ENCODE measurements at places on chromosomes 16 and 17. TPM values are rescaled to one million over a fixed set of nuclear protein-coding genes. Genes with fewer than 3 reads are reported as not detected.

CUEDC1 gene
- 38.3 TPM for total RNA-seq

KRTAP2-2 gene
- total RNA-seq: not detected

DNA sequence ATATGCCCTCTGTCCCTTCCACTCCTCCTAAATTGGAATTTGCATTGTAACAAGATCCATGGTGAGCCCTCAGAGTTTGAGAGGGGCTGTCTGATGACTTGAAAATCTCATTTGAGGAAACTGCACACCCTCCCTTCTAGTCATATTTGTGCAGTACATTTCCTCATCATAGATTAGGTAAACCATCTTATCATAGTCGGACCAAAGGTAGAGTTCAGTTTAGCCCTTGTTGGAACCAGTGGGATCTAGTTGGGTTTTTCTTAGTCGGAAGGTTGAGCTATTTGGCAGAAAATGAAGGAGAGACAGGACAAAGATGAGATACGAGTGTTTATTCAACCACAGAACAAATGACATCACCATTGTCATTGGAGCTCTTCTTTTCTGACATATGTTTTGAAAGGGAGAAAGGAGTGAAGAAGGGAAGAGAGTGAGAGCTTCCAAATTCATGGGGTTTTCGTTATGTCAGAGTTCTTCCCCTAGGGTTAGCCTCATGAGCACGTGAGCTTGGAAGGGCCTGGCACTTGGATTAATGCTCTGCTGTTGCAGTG is 15.8 kb upstream of the KRT20 start:
- H3K36me3 ChIP-seq: no peaks in the 10 kb centered on the region
- no peaks in the 10 kb centered on the region for H3K4me1 ChIP-seq
- no peak overlapping the region for H3K27ac ChIP-seq
- no peak overlapping the region for H3K4me3 ChIP-seq
- H3K27me3 ChIP-seq: peaks cover 4% of the 10 kb centered on the region

DNA sequence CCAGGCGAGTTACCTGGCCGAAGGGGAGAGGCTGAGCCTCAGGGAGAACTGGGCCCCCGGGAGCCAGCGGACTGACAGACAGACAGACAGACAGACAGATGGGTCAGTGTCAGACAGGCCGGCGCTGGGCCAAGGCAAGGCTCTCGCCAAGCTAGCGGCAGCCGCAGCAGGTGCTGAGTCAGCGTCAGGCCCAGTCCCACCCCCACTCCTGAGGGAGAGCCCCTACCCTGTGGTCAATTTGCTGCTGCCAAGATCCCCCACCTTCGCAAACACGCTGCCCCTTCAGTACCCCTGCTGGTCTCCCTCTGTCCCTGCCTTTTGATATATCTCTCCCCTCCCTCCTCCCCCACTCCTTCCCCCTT is 1.5 kb downstream of the FGF11 start:
- no peak overlapping the region for H3K4me3 ChIP-seq
- peaks cover 25% of the 10 kb centered on the region for H3K4me1 ChIP-seq
- DNase-seq: peak; percentile 41
- no peak overlapping the region for H3K27ac ChIP-seq
- H3K27me3 ChIP-seq: peaks cover 12% of the 10 kb centered on the region
- H3K36me3 ChIP-seq: no peaks in the 10 kb centered on the region

DNA sequence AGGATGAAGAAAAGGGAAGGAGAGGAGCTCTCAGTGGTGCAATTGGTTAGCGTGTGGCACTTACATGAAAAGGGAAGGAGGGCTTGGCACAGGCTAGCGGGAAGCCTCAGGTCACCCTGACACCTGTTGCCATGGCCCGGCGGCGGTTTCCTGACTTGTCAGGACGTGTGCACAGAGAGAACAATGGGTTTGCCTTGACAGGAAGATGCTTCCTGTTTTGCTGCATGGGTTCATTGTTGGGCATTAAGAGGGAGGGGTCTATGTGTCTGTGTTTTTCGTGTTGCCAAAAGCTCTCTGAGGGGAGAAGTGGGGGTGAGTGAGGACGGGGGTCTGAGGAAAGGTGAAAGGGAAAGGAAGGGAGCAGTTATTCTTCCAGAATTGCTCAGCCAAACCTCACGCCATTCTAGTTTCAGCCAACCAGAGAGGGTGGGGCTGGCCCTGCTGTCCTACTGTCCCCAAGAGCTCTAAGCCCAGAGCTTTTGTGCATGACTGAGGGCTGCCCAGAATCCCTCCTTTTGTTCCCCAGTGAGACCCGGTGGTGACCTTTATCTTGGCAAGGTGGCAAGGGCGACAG is 17.1 kb upstream of the CCR7 start:
- H3K27ac ChIP-seq: peak overlapping the region; percentile 59
- H3K4me1 ChIP-seq: peaks cover 20% of the 10 kb centered on the region

GRCh38 chr16:11347831-11348230 is 2.6 kb downstream of the RMI2 start:
- DNase-seq: no peak
- no peaks in the 10 kb centered on the region for H3K27me3 ChIP-seq
- no peak overlapping the region for H3K27ac ChIP-seq
- H3K4me1 ChIP-seq: peaks cover 8% of the 10 kb centered on the region
- H3K4me3 ChIP-seq: no peak overlapping the region

GRCh38 chr17:20043021-20043420 is 33.9 kb downstream of the SPECC1 start:
- H3K4me3 ChIP-seq: no peak overlapping the region
- no peak for DNase-seq
- no peaks in the 10 kb centered on the region for H3K4me1 ChIP-seq
- no peak overlapping the region for H3K27ac ChIP-seq
- no peaks in the 10 kb centered on the region for H3K36me3 ChIP-seq

DNA sequence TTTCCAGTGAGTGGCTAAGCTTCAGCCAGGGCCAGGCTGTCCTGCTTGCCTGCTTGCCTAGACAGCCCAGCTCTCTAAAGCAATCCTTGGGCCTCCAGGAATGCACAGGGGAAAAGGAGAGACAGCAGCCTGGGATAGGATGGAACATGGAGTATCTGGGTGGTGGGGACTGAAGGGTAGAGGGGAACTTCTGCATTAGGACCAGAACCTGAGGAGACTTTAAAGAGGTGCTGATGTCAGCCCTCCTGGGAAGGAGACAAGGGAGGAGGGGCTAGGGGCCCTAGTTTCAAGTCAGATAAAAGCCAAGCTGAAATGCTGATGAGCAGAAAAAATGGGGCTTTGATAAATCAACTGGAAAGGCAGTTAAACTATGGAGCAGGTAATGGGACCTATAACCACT is 1.8 kb downstream of the HOXB7 start:
- H3K4me1 ChIP-seq: peaks cover 34% of the 10 kb centered on the region
- no peak overlapping the region for H3K4me3 ChIP-seq
- H3K36me3 ChIP-seq: no peaks in the 10 kb centered on the region
- no peak for DNase-seq

All from heart right ventricle (tissue), 16 donors.